ENCODE measurements at places on chromosomes 1 and 21. TPM values are rescaled to one million over a fixed set of nuclear protein-coding genes. Genes with fewer than 3 reads are reported as not detected.

DNA sequence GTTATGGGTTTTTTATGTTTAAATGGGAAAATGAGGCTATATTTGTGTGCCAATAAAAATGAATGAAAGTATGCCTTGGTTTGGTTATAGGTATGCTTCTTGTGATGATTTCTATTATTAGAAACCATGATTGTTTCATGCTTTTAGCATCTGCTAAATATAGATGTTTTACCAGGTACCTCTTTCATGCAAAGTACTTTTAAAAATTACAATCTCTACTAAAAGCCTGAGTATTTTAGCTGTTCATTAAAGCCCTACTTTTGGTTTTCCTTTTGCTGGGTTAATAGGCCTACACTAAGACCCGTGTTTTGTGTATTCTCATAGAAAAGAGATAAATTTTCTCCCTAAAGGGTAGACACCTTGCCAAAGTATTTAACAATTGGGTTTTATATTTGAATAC lies 32.0 kb downstream of the MTF2 start:
- no peak for DNase-seq
- no peak overlapping the region for H3K27ac ChIP-seq
- H3K36me3 ChIP-seq: peaks cover 16% of the 10 kb centered on the region
- H3K27me3 ChIP-seq: no peaks in the 10 kb centered on the region

DNA sequence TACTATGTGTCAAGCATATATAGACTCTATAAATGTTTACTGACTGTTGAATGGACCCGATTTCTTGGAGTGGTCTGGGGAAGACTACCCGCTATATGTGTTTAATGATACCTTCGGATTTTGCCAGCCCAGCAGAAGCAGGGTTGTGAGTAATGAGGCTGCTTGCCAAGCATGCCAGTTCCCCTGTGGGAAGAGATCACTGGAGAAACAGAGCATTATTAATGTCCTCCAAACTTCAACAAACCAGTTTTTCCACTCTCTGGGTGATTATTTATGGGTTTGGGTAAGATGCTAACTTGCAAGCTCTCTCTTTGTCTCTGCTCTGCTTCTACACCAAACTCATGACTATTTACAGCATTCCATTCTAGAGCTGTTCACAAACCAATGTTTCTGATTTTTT lies 25.1 kb upstream of the PHGDH start:
- no peaks in the 10 kb centered on the region for H3K36me3 ChIP-seq
- 0 out of 2 replicates have a peak, but pooled peaks cover 2% of the 10 kb centered on the region for H3K27me3 ChIP-seq
- no peak overlapping the region for H3K4me3 ChIP-seq
- no peak overlapping the region for H3K27ac ChIP-seq
- DNase-seq: no peak
- H3K4me1 ChIP-seq: no peaks in the 10 kb centered on the region

DNA sequence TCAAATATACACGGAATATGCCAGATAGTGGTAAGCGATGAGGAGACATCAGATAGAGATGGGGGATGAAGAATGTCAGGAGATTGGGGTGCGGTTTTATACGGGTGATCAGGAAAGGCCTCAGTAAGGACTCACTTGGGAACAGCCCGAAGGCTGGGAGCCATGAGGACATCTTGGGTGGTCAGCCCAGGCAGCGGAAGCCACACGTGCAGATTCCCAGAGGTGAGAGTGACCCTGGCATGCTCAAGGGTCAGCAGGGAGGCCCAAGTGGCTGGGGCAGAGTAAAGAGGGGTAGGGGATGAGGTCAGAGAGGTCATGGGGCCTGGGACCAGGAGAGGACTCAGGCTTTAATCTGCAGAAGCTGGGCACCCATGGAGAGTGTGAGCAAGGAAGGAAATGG lies 106.6 kb downstream of the MATN1 start:
- no peak overlapping the region for H3K4me3 ChIP-seq
- H3K27me3 ChIP-seq: peaks cover 3% of the 10 kb centered on the region
- no peaks in the 10 kb centered on the region for H3K4me1 ChIP-seq
- no peak overlapping the region for H3K27ac ChIP-seq
- no peaks in the 10 kb centered on the region for H3K36me3 ChIP-seq

Gene HUNK
- not detected for total RNA-seq

Gene KCNN3
- total RNA-seq: 17.3 TPM

All from GM12878 (cell line).